ENCODE measurements at places on chromosomes 3 and 15. TPM values are rescaled to one million over a fixed set of nuclear protein-coding genes. Genes with fewer than 3 reads are reported as not detected.

Gene GHSR
- not detected for polyA plus RNA-seq

Gene SAMMSON
- not detected for polyA plus RNA-seq

Gene NDUFB5
- 240 TPM for polyA plus RNA-seq

Gene NCEH1
- polyA plus RNA-seq, result 7.7 TPM

Gene SLC2A2
- not detected for polyA plus RNA-seq

Gene SLC28A1
- polyA plus RNA-seq, result not detected

Gene HIGD2B
- polyA plus RNA-seq, result not detected

Gene FEZF2
- polyA plus RNA-seq, result not detected
